ENCODE measurements at places on chromosomes 2 and 18.

DNA sequence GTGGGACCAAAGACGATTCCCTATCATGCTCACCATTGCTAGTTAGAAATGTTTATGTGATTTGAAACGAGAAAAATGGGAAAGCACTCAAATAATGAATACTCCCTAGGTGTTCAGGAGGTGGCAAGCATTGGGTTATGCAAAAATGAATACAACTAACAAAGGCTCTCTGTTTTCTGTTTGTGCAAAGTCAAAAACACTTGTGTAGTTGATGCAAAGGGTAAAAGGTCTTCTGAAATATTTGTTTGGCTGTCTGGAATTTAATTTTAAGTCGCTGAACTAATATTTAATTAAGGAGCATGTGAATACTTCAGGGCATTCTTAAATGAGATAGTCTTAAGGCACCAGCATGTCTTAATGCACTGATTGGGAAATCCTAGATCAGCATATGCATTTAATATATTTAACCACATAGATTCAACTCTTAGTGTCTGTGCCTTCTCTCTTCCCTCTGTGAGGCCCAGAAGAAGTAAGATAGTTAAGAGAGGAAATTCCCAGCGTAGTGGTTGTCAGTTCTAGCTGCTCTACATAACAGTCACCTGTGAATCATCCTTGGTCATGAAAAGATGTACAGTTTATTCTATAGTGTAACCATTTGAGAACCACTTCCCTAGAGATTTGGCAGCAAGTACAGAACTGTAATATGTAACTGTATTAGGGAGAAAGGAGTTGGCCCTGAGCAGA, 111.9 kb downstream of the EPC2 start:
- DNase-seq: no peak

- DNase-seq: no peak
Measured at GRCh38 chr2:46334389-46335271, 37.4 kb downstream of the EPAS1 start.

- no peak for DNase-seq
Measured at GRCh38 chr2:98216616-98217015, 129.6 kb upstream of the CNGA3 start.

DNA sequence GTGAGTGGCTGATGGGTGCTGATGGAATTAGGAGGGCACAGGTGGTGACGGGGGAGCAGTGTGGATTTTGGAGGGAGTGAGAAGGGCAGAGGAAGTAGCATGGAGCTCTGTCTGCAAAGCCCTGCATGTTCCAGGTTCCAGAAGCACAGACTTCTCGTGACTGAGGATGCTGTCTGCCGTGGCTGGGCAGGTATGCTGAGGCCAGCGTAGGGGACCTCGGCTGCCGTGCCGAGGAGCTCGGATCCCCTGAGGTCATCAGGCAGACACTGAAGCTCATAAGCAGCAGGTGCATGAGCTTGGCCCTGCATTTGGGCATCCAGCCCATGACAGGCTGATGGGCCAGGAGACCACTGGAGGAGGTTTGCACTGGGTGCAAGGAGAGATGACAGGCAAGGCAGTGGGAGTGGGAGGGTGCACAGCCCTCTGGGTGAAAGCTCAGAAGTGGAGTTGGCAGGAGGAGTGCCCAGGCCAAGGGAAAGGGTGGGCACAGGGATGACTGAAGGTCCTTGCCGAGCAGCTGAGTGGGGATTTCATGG, 215.3 kb downstream of the SH3RF3 start:
- DNase-seq: no peak

GRCh38 chr18:42392926-42393325, 437.9 kb downstream of the PIK3C3 start:
- DNase-seq: no peak

- DNase-seq: no peak
Measured at GRCh38 chr18:24741965-24742724, 281.7 kb downstream of the HRH4 start.

GRCh38 chr18:78021196-78021595, 771.5 kb downstream of the GALR1 start:
- DNase-seq: no peak

DNA sequence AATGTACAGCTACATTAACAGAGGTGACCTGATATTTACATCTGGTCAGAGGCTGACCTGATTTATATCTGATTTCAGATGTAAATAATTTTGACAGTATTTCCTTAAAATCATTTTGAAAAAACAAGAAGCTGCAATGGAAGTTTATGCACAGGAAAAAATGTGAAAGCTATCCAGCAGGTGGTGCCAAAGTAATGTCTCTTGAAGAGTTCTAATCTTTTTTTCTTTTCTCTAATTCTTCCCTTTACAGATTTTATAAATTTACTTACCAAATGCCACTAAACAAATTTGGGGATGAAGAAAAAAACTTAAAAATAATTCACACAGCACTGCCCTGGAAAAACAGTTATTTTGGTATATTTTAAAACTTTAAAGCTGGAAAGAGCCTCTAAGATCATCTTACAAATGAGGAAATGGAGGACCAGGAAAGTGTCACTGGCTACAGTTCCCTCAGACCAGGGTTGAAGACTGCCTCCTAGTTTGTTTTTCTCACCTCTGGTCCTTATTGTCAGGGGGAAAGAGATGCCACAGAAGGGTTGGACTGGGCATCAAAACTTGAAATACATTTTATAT, 16.4 kb upstream of the FBLN7 start:
- DNase-seq: no peak

DNA sequence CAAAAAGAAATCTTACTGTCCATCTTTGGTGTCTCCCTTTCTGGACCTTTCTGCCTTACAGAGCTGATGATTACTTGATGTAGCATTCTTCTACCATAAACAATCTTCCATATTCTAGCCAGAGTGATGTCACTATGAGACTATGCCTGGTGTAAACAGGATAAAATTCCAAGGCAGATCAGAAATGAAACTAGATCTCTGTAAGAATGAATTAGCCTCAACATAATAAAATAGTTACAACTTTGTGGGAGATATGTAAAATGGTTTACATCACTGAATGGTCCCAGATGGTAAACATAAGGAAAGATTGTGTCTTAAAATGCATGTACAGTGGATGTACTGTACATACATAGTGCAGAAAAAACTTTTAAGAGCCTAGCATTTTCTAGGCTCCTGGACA, 112.3 kb upstream of the ZNF521 start:
- DNase-seq: no peak

GRCh38 chr2:10654069-10654468, 35.7 kb downstream of the NOL10 start:
- DNase-seq: peak; percentile 62

- no peak for DNase-seq
Measured at GRCh38 chr18:8711736-8712135, 6.4 kb downstream of the MTCL1 start.

GRCh38 chr2:132460781-132461180, 44.2 kb downstream of the GPR39 start:
- DNase-seq: no peak

GRCh38 chr18:9871244-9871746, 14.5 kb upstream of the TXNDC2 start:
- DNase-seq: no peak

DNA sequence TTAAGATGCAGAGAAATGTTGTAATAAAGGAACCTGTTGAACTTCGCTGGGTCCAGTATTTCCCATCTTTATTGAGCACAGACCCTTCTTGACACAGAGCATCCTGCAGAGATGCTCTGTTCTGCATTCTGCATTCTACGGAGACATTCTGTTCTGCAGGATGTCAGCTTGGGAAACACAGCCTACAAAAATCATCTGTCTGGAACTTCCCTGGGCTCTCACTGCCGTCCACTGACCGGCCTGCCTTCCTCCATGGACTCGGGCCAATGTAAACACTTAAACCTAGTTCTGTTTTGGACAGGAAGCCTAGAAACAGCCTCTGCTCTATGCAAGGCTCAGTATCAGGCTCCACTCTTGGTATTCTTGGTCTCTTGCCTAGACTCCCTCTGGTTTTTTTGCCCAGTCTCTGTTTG, 90.0 kb upstream of the PPP1CB start:
- no peak for DNase-seq

GRCh38 chr2:169448865-169449264, 30.4 kb upstream of the BBS5 start:
- no peak for DNase-seq

DNA sequence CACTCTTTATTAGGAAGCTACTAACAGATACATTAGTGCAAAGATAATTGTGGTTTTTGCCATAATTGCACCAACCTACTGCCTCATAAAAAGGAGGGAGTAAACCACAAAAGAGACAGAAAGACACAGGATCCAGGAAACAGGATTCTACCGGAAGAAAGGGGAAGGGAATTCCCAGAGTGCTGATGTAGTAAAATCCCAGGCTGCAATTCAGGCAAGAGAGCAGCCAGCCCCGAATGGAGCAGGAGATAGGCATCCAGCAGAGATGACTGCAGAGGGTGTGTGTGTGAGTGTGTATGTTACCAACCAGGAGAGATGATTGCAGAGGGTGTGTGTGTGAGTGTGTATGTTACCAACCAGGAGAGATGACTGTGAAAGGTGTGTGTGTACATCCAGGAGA, 84.4 kb downstream of the KCNS3 start:
- DNase-seq: no peak

DNA sequence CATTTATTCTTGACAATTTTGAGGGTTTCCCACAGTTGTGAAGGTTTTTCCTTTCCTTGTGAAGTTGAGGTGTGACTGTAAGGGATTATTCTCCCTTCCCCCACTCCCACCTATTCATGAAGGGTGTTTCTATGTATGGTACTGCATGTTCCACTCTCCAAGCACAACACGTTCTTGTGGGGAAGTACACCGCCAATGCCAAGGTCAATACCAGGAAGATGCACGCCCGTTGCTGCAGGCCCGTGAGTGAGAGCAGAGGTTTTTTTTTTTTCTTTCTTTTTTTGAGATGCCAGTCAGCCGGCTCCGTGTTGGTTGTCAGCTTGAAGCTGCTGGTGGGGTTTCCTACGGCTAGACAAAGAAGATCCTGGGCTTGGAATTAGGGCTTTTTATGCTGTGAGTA, 38.6 kb upstream of the EPHA4 start:
- DNase-seq: no peak

DNA sequence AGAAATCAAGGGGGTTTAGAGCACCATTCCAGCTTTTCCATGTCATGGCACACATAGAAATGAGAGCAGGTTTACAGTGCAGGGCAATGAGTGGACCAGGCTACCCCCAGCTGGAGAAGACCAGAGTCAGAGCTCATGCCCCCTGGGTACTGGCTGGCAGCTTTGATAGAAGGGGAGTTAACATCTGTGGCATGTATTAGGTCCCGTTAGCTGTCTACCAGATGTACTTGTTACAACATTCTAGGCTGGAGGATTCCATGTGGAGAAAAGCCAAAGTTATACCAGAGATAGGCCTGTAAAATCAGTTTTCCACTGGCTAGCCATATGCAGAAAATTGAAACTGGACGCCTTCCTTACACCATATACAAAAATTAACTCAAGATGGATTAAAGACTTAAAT, 109.2 kb downstream of the CCDC85A start:
- no peak for DNase-seq

DNA sequence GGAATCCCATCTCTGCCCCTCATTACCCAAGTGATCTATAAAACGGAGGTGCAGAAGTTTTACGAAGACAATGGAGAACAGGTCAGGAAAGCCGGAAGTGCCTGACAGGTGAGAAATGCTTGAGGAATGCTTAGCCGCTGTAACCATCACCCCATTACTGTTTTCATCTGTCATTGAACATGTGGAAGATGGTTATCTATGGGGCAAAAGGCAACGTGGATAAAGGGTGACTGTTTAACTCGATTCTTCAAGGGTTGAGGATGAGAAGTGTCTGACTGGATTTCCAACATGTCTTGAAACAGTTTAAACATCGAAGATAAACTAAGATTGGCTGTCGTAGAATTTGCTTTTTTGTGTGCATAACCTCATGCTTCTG, 17.3 kb downstream of the HK2 start:
- no peak for DNase-seq

- no peak for DNase-seq
Measured at GRCh38 chr2:28949190-28949589, 31.9 kb upstream of the TOGARAM2 start.

DNA sequence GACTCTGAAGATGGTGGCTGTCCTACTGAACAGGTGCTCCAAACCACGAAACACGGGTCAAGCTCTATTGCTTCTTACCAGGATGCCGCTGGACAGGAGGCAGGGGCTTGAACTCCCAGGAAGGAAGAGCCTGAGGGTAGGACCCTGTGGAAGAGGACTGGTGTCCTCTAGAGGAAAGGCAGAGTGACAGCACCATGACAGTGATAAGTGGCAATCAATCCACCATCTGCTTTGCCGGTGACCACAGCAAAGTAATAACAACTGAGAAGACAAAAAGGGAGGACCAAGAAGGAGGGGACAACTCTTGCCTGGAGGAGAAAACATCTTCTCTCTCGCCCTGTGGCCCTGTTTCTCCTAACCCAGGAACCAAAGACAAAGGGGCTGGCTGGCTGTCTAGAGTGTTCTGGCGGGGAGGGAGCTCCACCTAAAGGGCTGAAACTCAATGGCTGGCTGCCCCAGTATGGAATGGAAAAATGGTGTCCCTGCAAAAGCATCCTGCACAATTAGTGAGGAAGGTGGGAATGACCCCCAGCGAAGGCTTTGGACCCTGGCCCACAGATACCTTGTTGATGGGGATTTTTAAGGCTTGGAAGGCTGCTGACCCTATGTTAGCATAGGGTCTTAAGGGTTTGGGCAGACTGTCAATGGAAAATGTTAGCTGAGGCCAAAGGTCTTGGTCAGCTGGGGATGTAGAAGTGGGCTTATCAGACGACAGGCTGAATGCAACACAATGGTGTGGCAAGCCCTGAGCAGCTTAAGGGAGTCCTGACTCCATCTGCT, 35.4 kb downstream of the PROC start:
- no peak for DNase-seq

- DNase-seq: no peak
Measured at GRCh38 chr2:6937157-6937556, 19.9 kb downstream of the RNF144A start.

GRCh38 chr2:23433282-23433681, 48.3 kb downstream of the KLHL29 start:
- no peak for DNase-seq

DNA sequence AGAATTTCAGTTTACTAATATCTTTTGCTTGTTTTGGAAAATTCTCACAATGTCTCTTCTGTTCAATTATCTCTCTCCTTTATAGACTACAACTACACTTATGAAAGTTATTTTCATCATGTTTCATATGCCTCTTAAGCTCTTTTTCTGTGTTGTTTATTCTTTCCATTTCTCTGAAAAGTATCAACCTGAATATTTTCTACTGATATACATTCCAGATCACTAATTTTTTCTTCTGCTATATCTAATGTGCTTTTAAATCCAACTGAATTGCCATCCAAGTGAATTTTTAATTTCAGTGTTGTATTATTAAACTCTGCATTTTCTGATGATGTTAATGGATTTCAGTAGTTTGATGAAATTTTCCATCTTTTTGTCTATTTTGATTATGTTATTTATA, 301.3 kb downstream of the HRH4 start:
- no peak for DNase-seq

Measured in activated T-cell treated with anti-CD3 and anti-CD28 coated beads for 24 hours (primary cell).